Effector CD4-positive, alpha-beta T cell (primary cell): ENCODE measurements at places on chromosomes 11 and 22.

GRCh38 chr11:74341921-74342320, 30.5 kb upstream of the P4HA3 start:
- no peak for DNase-seq

DNA sequence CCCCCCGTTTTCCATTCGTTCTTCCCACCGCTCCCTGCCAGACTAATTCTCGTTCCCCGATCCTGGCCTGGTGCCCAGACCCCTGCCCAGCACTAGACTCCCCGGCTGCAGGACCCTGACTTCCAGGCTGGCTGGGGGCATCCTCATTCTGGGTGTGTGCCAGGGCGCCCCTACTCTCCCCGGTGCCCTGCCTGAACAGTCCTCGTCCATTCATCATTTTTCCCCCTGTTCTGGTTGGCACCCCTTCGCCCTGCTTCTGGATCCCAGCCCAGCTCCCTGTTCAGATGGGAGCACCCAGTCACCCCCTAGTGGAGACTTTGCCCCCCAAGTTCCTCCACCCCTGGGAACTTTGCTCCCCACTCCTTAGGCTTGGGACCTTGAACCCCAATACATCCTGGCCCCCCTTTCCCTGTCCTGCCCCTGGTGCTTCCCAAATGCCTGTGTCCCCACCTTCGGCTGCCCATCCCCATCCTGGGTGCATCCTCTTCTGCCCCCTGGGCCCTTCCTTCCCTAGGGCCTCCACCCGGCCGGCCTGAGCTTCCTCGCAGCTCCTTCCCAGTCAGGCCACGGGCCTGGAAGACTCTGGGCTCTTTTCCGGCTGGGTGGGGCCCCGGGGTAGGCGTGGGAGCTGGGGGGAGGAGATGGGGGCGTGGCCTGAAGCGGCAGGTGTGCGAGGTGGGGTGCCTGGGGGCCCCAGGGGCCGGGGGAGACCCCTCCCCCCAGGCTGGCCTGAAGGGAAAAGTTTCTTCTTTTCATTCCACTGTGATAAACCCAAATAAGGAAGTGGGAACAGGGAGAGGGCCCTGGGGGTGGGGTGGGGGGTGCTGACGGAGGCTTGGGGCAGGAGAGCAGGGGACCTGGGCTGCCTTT, 908 bp downstream of the PLCB3 start:
- no peak for DNase-seq

DNA sequence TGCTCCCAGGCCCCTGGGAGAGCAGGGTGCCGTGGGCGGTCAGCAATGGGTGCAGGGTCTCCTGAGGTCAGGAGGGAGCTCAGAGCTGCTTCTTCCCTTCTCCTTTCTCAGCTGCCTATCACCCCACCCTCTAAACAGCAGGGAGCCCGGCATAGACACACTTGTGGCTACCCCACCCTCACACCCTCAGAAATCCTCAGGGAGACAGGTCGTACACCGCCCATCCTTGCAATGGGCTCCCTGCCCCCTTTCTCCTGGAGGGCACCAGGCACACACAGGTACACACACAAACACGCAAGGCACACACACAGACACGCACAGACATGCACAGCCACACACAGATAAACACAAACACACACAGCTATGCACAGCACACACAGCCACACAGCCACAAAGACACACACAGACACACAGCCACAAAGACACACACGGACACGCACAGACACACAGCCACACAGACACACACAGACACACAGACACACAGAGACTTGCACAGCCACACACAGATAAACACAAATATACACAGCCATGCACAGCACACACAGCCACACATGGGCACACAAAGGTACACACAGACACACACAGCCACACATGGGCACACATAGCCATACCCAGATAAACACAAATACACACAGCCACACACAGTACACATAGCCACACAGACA, 44.9 kb upstream of the TH start:
- DNase-seq, result no peak

DNA sequence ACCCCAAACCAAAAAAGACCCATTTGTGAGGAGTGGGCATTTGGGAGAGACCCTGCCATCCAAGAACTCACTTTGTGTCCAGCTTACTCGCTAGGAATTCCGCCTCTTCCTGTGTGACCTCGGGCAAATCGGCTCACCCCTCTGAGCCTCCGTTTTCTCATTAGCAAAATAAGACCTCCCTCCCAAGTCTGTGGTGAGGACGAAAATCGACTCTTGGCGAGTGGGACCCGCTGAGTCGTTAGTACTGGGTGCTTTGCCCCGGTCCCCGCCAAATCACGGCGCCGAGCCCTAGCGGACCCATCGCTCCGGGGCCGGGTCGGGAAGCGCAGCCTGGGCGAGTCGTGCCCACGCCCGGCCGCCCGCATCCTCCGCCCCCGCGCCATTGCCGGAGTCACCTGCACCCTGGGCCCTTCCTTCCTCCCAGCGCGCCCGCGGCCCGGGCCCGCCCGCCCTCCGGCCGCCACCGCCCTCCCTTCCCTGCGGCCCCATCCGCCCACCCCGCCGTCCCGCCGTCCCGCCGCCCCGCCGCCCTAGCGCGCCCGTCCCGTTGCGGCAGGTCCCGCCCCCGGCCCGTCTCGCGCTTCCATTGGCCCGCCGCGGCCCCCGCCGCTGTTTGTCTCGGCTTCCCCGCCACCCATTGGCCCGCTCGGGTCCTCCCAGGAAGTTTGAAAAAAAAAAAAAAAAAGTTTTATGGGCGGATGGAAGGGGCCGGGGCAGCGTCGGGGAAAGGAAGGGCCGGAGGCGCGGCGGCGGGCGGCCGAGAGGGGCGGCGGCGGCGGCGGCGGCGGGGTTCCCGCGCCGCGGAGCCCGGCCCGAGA, 48.9 kb downstream of the TRIOBP start:
- peak; percentile 85 for DNase-seq

- DNase-seq, result no peak
Measured at GRCh38 chr11:16167706-16168487, 188.4 kb downstream of the SOX6 start.

DNA sequence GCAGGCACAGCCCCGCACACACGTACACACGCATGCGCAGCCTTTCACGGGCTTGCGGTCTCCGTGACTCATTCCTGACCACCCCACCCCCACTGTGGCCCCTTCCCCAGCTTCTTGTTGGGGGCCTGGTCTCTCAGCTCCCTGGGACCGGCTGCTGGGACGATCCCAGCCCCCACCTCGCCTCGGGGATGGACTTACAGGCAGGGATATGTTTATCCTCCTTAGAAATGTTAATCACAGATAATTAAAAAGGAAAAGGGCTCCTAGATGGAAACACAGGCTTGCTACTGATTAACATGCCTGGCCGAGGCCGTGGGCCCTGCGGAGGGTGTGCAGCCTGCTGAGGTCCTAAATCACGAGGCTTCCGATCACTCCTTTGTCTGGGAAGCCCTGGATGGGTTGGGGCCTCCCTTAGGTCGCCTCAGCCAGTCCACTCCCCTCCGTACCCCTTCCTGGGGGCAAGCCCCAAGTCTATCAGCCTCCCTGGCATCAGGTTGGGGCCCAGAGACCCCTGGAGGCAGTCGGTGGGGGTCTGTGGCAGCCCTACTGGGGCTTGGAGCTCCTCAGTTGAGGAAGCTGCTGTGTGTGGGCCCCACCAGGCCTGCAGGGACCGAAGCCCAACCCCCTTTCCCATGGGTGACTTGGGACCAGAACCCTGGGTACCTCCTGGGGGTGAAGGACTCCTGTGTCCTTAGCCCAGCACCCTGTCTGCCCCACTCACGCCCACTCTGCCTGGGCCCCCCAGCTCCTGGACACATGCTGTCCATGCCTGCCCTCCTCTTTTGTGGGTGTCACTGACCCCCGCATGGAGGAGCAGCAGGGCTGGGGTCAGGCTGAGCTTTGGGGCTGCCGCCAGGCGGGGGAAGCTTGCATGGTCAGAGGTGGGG, 20.6 kb downstream of the TSPAN4 start:
- DNase-seq, result no peak

GRCh38 chr11:67656278-67656922, 5.9 kb upstream of the ACY3 start:
- DNase-seq, result no peak

- DNase-seq, result no peak
Measured at GRCh38 chr11:34339149-34340064, 18.4 kb downstream of the ABTB2 start.

DNA sequence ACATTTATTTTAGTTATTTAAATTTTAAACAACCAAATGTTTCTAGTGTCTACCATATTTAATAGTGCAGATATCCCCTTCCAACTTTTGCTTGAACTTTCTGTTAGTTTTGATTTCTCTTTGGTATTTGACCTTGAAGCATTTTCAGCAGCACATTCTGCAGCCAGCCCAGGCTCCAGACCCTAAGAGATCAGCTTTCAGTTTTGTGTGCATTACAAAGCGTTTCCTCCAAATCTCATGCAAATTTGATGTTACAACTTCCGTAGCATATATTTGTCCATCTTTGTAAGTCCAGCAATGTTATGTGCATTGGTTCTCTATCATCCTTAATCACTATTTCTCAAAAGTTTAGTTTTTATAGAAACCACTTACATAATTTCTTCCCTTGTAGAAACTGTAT, 14.6 kb upstream of the SERGEF start:
- DNase-seq, result no peak

GRCh38 chr11:125236072-125236825, 71.7 kb downstream of the PKNOX2 start:
- DNase-seq, result no peak

GRCh38 chr22:35690001-35690400, 27.7 kb upstream of the APOL5 start:
- DNase-seq, result no peak

DNA sequence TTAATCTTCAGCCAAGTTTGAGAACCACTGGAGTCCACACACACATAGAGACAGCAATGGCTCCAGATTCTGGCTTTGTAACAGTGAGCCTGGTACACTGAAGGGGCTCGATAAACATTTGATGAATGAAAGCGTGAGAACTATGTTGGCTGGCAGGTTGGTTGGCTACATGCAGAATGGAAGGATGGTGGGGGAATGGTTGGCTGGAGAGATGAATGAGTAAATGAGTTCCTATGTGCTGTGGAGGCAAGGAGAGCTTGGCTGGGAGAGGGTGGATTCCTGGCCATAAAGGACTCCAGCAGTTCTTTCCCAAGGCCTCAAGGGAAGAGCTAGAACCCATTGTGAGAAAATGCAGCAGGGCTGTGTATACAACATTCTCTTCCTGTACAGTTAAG, 168.0 kb upstream of the NECTIN1 start:
- DNase-seq, result no peak

DNA sequence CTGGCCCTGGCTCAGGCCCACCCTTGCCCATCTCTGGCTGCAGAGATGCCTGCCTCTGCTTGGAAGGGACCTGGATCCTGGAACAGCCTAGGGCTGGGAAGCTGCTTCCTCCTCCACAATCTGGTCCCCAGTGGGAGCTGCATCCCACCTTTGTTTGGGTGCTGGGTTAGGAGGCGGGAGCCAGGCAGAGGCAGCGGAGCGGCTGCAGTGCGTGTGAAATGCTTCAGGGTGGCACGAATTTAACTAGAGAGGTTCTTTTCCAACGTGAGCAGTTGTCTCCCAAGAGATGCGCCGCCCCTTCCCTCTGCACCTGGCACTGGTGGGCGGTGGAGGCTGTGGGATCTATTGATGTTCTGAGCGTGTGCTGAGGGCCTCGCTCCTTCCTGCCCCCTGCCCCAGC, 31.6 kb downstream of the BRSK2 start:
- no peak for DNase-seq

- DNase-seq, result no peak
Measured at GRCh38 chr11:14975252-14975587, 3.1 kb upstream of the CALCA start.

DNA sequence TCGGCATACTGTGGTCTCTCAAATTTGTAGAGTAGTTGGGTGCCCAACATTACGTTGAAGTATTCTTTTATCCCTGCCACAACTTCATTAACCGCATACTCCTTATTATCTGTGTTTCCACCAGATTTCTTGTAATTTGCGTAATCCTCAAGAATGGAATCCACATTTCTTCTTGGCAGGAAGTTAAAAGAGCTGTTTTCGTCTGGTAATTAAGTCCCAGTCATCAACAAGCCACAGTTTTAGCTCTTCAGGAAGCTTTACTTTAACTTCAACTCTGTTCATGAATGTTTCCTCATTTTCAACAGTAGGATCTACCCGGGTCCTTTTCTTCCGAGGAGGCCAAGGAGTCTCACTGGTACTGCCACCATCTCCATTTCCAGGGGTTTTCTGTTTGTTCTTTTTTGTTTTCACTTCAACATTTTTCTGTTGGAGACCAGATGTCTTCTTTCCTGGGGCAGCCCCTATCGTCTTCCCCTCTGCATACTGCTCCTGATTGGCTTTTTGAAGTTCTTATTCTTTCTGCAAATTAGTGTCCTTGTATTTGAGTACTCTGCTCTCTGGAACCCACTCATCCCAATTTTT, 30.3 kb downstream of the PDE3B start:
- no peak for DNase-seq

DNA sequence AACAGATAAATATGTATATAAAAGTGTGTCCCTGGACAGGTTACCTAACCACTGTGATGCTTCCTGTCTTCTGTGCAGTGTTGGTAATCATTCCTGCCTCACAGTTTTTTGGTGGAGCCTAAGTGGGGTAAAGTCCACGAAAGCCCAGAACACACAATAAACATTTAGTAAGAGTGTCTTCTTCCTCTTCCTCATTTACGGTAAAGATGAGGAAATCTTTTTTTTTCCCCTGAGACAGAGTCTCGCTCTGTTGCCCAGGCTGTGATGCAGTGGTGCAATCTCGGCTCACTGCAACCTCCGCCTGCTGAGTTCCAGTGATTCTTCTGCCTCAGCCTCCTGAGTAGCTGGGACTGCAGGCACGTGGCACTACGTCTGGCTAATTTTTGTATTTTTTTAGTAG, 117.1 kb downstream of the LDLRAD3 start:
- DNase-seq, result no peak

- DNase-seq, result no peak
Measured at GRCh38 chr11:131737357-131737756, 366.9 kb downstream of the NTM start.

GRCh38 chr11:68541991-68542390, 81.4 kb downstream of the PPP6R3 start:
- no peak for DNase-seq

DNA sequence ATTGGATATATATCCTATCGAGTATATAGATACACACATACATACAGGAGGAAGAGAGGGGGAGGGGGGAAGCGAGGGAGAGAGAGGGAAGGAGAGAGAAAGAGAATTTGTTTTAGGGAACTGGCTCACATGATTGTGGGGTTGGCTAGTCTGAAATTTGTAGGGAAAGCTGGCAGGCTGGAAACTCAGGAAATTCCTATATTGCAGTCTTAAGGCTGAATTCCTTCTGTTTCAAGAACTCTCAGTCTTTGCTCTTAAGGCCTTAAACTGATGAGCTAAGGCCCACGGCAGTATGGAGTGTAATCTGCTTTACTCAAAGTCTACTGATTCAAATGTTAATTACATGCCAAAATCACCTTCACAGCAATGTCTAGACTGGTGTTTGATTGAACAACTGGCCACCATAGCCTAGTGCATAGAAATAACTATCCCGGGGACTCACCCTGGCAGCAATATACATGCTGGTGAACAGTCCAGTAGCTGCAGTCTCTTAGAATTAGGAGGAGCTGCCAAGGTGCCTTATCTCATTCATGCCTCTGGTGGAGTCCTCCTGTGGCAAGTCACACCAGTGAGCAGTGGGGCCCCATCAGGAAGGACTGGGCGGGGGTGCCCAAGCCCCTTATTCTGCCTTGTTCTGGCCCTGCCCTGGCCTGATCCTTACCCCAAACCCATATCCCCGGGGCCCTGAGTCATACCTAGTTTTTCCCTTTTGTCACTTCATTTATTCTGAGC, 59.7 kb upstream of the AMPD3 start:
- no peak for DNase-seq
